ENCODE measurements at places on chromosomes 4 and X.

DNA sequence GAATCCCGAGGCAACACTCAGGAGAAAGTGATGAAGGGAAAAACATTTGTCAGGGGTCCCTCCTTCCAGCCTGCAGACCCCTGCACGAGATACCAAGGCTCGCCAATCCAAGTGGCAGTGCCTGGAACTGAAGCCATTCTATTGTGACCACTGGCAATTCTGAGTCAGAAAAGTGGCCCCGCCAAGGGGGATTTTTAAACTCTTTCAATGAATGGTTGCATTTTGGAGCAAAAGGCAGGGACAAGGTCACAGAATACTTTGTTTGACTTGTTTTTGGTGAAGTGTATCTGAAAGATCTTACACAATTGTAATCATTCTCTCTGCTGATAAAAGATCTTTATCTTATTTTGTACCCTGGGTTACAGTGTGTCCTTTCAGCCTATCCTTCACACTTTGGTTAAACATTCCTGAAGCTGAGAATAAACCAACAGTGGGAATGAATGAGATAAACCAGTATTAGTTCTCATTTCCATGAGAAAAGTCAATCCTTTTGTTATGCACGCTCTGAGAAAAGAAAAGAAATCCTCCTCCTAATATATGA is 115.9 kb upstream of the PDLIM3 start:
- no peak for DNase-seq

- DNase-seq: no peak
Observed at GRCh38 chr4:123522646-123523045, 126.1 kb downstream of the SPRY1 start.

GRCh38 chrX:101551380-101551767 is 1.0 kb downstream of the ARMCX1 start:
- no peak for DNase-seq

GRCh38 chr4:165345666-165346417 is 18.4 kb downstream of the MSMO1 start:
- no peak for DNase-seq

DNA sequence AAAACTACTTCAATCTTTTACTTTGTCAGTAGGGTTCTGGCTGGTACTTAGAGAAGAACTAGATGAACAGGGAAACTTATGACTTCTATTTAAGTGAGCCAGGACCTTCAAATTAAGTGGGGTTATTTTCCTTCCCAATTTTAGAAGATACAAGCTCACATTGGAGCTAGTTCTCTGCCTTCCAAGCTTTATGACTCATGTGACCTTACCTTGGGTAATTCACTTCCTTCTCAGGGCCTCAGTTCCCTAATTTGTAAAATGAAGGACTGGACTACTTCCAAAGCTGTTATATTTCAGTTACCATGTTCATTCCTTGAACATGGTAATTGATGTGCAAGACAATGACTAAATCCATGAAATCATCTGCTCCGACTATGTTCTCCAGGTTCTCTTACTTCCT is 32.0 kb upstream of the DCX start:
- DNase-seq: no peak

DNA sequence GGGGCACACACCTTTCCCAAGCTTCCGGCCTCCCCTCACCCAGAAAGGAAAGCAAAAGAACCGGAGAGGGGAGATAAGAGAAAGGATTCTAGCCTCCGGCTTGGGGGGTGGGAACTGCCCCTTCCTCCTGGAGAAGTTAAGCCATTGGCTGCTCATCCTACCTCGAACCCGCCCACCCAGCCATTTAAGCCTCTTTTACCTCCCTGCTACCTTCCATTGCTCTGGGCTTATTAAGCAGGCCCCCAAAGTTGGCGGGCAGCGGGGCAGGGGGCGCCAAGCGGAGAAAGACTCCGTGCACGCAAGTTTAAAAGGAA is 2.3 kb downstream of the MAML3 start:
- peak; percentile 37 for DNase-seq

GRCh38 chrX:2449135-2449886 is 51.5 kb downstream of the DHRSX start:
- no peak for DNase-seq

DNA sequence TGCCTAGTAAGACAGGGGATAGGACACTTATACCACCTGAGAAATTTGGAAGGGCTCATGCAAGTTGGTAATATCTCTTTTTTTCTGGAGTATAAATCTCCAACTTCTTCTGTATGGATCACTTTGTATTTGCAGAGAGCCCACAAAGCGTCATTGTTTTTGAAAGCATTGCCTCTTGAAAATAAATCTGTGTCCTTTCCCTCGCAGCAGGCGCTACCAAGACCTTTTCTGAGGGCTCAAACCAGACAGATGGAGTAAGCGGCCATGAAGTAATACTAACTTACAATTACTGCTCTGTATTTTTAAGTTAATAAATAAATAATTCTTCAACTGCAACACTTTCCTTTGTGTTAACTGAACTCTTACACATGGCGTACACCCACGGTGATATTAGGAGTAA is 56.0 kb upstream of the FBXW7 start:
- no peak for DNase-seq

DNA sequence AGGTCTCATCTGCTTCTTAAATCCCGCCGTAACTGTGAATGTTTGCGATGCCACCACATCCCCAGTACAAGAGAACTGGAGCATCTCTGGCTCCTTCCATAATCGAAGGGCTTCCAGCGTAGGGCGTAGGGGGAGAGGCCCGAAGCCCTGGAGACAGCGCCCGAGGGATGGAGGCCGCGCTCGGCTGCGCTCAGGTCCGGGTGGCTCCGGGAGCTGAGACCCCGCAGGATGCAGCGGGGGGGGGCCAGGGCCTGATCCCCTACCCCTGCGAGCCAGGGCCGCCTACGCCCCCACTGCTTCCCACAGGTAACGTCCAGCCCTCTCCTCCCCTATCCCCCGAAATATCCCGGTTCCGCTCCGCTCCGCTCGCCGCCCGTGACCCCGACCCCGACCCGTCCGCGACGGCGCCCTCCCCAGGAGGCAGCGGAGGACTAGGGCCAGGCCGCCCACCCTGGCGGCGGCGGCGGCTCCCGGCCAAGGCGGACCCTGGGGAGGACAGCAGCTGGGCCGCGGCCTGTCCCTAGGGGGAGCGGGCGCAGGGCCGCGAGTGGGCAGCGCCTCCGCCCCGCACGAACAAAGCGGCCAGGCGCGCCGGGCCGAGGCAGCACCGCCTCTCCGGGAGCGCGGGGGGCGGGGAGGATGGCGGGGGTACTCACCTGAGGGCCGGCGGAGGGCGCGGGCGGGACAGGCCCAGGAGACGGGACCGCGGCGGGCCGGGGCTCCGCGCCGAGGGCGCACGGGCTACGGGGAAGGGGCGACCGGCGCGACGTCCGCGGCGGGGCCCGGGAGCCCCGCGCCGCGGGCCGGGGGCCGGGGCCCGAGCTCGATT is 723 bp downstream of the WDFY3 start:
- DNase-seq: no peak

GRCh38 chrX:9977635-9978034 is 10.5 kb downstream of the CLDN34 start:
- no peak for DNase-seq

DNA sequence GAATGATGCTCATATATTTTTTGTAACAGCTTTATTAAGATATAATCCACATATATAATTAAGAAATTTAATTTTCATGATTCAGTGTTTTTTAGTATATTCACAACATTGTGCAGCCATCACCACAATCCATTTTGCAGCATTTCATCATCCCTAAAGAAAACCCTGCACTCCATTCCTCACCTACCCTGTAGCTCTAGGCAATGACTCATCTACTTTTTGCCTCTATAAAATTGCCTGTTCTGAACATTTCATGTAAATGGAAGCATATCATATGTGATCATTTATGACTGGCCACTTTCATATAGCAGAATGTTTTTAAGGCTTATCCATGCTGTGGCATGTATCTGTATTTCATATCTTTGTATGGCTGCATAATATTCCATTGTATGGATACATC is 339.9 kb downstream of the MAPK10 start:
- no peak for DNase-seq

GRCh38 chr4:46432923-46433322 is 43.0 kb upstream of the GABRA2 start:
- no peak for DNase-seq

DNA sequence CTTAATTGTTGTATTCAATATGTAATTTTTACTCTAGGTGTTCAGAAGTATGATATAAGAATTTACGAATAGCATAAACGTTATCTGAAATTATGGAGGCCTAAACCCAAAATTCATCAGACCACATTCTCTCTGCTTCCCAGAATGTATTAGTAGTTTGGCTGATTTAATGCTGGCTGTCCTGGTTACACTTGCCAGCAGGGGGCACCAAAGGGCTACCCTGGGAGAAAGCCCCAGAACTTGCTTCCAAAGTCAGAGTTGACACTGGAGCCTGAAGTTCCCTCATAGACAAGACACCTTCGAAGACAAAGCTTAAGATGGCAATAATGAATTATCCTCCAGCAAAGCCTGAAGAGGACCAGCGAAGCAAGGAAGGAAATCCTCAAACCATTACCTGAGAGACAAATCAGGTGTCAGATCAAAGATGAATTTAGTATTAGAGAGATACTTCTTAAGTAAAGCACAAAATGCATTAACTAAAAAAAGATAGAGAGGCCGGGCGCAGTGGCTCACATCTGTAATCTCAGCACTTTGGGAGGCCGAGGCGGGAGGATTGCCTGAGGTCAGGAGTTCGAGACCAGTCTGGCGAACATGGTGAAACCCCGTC is 11.3 kb upstream of the ANOS1 start:
- peak; percentile 33 for DNase-seq

DNA sequence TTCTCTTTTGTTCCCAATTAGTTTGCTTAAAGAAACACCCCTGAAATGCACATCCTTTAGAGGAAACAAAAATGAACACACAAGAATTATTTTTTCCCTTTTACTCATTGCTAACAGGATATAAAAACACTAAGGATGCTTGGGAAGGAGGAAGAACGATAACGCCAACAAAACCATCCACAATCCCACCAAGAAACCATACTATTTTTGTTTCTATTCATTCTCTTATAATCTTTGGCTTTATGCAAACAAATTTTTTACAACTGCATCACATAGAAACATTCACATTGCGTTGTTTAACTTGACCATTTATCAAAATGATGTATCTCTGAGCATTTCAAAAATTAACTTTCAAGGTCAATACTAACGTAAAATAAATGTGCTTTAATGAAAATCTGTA is 12.0 kb downstream of the APBB2 start:
- no peak for DNase-seq

DNA sequence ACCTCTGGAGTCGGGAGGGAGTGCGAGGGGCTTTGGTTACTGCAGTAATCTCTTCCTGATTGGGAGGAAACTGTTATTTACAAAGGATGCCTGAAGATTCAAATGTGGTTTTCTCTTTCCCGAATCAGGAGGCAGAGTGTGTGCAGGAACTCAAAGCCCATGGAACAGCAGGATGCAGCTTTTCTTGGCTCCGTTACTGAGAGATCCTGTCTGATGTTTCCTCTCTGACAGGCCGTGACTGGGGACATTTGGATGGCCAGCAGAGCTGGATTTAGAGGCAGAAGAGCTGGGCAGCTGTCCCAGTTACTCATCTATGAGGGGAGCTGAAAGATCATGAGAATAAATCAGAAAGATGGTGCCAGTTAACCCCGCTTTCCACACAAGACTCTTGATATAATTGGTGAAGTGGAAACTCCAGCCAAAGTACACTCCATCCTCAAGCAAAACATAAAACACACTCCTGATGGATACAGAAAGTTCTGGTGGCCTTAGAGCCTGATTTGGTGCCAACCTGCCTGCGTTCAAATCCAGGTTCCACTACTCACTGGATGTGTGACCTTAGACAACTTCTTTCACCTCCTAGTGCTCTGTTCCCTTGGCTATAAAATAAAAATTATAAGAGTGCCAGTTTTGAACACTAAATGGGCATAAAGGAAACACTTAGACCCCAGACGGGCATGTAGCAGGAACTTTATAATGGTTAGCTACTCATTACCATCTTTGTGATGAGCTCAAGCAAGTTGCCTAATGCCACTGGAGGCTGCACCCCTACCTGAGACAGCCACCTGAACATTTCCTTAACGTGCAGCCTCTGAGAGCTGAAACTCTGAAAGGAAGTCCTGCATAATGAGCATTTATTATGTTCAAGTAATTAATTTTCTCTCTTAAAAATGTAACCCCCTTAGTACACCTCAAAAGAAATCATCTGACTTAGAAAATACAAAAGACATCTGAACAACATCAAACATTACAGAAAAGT is 349.0 kb upstream of the GATB start:
- DNase-seq: no peak

- DNase-seq: no peak
Observed at GRCh38 chr4:68218044-68218443, 27.4 kb downstream of the TMPRSS11B start.

DNA sequence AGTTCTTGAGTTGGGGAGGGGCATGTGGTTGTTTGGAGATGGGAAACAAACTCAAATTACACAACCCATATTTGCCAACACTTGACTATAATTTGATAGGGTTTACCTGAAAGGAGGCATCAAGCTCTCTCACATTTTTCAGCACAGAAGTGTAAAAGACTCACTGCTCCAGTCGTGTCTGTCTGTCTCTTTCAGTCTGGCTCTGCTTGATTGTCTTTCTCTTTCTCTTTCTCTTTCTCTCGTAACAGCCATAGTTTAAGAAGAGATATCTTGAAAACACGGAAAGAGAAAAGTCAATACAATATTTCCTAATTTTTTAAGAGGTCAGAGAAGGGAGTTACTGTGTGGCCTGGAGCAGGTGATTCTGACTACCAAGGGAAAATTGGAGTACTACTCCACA is 413.6 kb upstream of the CXorf51A start:
- DNase-seq: no peak

GRCh38 chr4:28744066-28744465 is 1883.4 kb downstream of the STIM2 start:
- DNase-seq: no peak

- DNase-seq: no peak
Observed at GRCh38 chrX:925652-926061, 286.8 kb downstream of the CRLF2 start.

- DNase-seq: no peak
Observed at GRCh38 chrX:54748626-54749025, 49.4 kb downstream of the ITIH6 start.

DNA sequence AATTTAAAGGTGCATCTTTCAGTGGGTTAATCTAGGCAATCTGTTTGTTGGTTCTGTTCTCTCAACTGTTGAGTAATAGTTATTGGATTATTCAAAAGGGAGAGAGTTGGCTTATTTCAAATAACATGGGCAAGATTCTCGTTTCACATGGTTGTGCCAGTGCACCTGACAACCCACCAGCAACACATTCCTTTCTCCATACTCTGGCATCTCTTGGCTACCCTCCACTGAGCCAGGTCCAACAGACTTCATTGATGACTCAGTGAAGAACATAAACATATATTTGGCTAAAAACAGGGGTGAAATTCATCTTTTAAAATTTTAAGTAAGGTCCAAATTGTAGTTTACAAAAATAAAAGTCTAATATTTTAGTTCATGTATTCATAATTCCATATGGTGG is 967.2 kb downstream of the RPA4 start:
- no peak for DNase-seq
